Skeletal muscle cell (primary cell): ENCODE measurements at places on chromosomes 1 and 21.
A peak's percentile ranks its signal among the peaks of the same experiment; 100 is the strongest.

- DNase-seq = no peak
These were observed 20.5 kb downstream of the PLA2G4A start for GRCh38 chr1:186849271-186849671.

- DNase-seq = no peak
These were observed 17.5 kb upstream of the TACSTD2 start for GRCh38 chr1:58594546-58594945.

- no peak for DNase-seq
These were observed 13.5 kb downstream of the ESPN start for GRCh38 chr1:6438047-6438525.

DNA sequence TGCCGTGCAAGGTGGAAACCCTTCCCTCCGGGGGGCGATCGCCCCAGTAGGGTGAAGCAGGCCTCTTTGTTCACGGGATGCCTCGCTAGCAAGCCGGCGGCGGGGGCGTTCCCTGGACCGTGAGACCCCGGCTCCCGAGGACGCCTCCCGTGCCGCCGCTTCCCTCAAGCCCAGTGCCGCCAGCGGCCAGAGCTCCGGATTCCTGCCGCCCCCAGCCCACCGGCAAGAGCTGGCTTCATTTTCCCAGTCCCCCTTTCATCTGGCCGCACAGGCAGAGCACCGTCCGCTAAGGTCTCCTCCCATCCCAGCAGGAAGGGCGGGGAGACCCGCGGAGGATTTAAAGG, 16.3 kb downstream of the IER5 start:
- no peak for DNase-seq

DNA sequence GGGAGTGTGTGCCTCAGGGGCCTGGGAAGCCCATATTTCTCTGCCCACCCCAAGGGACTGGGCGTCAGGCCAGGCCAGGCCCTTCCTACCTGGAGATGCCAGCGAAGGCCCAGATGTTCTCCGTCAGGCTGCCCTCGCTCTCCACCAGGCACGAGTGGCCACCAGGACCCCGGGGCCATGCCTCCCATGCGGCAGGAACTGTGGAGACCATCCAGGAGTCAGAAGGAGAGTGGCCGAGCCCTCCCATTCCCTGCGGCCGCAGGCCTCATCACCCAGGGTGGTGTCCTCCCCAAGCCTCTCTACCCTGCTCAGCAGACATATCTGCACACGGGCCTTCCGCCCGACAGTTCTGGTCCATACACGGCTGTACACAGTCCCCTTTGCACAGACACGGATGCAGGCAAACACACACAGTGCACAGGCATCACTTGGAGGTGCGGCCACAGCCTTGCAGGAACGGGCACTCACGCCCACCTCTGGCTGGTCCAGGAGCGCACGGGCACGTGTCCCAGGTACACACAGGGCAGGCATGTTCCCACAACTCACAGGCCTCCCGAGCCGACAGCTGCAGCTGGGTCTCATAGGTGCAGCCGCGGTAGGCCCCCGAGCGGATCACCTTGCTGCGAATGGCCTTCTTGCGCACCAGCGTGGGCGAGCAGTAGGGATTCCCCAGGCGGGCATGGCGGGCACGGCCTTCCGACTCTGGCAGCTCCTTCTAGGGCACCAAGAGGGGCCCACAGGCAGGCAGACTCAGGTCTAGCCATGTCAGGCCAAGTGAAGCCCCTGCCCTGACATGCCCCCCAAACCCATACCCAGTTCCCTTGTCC, 5.9 kb upstream of the KIF17 start:
- DNase-seq = no peak

GRCh38 chr1:119953266-119953998, 57.1 kb upstream of the ADAM30 start:
- no peak for DNase-seq

DNA sequence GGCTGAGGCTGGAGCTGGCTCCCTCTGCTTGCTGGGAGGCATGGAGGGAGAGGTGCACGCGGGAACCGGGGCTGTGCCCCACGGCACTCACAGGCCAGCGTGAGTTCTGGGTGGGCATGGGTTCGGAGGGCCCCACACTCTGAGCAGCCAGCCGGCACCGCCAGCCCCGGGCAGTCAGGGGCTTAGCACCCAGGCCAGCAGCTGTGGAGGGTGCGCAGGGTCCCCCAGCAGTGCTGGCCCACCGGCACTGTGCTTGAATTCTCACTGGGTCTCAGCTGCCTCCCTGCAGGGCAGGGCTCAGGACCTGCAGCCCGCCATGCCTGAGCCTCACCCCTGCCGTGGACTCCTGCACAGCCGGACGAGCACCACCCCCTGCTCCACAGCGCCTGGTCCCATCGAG, 164.9 kb upstream of the PLD5 start:
- no peak for DNase-seq

GRCh38 chr1:193325771-193326170, 139.4 kb upstream of the B3GALT2 start:
- DNase-seq = no peak

GRCh38 chr1:93471911-93472310, 24.0 kb downstream of the FNBP1L start:
- DNase-seq = peak; percentile 56

DNA sequence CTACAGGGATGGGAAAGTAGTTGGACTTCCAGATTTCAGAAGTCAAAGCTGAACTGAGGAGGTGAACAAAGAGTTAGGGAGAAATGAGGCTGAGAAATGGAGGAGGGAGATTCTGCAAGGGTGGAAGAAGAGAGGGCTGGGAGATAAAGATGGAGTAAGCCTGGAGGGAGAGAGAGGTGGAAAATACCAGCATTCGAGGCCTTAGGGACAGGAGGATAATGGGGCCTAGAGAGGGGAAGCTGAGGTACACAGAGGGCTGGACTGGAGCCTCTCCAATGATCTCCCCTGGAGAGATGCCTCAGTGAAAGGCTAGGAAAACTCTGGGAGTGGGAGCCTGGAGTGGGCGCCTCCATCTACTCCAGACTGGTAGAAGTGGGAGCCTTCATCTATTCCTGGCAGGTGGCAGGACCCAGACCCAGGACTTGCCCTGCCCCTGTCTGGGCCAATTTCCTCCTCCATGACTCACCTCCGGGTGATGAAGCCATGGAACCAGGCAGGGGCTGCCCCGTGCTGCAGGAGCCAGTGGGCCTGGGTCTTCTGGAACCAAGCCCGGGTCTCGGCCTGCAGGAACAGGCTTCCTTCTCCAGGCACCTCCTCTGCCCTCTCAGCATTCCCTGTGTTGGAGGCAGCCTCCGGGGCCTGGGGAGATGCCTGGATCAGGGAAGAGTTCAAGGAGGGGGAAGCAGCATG, 1.9 kb downstream of the SH2D2A start:
- DNase-seq = no peak

DNA sequence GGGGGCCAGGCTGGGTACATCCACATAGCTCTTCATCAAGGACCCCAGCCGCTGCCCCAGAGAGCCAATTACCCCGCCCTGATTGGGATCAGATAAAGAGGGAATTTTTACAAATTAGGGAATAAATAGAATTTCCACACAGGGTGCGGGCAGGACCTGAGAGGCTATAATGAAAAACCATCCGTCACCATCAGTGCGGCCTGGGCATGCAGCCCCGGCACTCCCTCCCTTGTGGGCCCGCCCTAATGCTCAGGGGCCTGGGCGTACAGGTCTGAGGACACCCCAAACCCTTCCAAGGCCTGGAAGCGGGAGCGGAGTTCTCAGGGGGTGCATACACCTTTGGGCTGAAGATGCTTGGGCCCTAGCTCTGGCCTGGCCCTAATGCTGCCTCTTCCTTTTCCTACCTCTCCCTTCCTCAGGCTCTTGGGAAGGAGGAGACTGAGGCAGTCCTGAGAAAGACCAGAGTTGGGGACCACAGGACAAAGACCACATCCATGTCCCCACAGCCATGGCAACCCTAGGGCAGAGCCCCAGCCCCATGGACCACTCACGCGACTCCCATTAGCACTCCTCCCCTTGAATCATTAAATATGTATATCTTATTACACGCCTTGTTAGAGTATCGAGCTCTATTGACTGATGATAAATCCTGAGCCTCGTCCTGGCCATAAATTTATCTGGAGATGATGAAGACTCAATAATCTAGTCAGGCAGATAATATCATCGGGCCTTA, 16.3 kb downstream of the DMAP1 start:
- no peak for DNase-seq

DNA sequence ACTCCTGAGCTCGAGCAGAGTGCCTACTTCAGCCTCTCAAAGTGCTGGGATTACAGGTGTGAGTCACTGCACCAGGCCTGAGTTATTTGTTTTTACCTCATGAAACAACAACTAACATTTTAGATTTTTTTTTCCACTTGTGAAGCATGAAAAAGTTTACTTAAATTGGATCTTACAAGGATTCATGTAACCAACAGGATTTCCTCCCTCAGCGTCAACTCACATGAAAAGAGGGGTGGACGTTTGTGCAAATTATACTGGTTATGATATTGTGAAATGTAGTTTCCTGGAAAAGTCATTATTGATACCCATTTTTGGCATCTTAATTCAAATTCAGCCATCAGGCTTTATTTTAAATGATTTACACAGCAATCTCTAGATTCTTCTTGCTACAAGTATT, 6.5 kb downstream of the CNST start:
- no peak for DNase-seq

DNA sequence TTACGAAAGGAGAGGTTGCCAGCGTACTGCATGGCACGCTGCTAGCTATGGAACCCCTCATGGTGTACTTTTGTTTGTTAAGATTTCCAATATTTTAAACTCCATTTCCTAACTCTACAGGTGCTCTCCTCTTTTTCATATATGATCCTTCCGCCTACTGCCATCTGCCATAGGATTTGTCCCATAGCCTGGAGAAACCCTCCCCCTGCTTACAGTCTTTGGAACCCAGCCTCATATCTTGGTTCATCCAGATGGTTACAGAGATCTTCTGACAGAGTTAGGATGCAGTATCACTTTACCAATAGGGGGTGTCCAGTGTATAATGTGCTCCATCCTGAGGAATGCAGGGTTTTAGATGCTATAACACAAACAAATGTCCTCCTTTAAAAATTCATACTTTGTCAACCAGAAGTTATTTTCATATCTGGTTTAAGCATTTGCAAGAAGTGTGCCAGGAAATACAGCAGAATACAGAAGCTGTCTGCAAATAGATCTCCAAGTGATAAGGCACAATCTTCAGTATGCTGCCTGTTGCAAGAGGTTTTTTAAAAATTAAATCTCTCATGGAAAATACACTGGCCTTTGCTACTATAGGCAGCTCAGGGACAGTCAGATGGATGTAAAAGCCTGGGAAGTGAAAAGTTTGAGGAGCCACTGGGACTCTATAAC, 377.8 kb downstream of the KCNH1 start:
- no peak for DNase-seq

DNA sequence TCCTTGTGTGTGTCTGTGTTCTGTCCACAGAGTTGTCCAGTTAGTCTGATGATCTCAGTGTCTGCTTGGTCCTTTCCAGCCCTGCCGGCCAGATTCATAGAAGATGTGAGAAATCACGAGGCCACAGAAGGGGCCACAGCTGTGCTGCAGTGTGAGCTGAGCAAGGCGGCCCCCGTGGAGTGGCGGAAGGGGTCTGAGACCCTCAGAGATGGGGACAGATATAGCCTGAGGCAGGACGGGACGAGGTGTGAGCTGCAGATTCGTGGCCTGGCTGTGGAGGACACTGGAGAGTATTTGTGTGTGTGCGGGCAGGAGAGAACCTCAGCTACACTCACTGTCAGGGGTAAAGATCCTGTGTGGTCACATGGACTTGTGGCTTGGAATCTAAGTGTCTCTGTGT, 95.8 kb downstream of the OBSCN start:
- no peak for DNase-seq

DNA sequence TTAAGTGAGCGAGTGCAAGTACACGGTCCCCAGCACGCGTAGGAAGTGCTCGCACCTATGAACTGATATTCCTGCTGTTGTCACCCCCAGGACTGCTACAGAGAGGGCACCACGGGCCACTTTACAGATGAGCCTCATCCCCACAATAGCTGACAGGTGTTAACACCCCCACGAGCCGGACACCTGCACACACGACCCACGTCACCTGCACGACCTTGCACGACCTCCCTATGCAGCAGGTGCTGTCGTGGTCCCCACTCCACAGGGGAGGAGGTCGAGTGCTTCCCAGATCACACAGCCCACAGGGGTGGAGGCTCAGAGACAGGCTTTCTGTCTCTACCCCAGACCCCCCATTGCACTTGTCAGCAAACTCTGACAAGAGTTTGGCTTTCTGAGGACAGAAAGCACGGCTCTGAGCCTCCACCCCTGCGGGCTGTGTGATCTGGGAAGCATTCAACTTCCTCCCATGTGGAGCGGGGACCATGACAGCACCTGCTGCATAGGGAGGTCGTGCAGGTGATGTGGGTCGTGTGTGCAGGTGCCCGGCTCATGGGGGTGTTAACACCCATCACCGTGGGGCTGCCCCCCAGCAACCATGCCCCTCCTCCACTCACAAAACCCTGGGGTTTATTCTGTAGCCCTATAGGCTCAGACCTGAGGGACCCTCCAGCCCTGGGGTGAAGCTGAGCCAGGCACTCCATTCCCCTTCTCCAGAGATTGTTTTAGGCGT, 80.8 kb downstream of the MATN1 start:
- DNase-seq = no peak

- DNase-seq = no peak
These were observed at the start of gene DOP1B for GRCh38 chr21:36156815-36157670. DOP1B (plus strand) TSS chr21:36156824; CDS start chr21:36164734, 7,910 bp downstream.

GRCh38 chr1:162676087-162676486, 43.8 kb downstream of the DDR2 start:
- no peak for DNase-seq

DNA sequence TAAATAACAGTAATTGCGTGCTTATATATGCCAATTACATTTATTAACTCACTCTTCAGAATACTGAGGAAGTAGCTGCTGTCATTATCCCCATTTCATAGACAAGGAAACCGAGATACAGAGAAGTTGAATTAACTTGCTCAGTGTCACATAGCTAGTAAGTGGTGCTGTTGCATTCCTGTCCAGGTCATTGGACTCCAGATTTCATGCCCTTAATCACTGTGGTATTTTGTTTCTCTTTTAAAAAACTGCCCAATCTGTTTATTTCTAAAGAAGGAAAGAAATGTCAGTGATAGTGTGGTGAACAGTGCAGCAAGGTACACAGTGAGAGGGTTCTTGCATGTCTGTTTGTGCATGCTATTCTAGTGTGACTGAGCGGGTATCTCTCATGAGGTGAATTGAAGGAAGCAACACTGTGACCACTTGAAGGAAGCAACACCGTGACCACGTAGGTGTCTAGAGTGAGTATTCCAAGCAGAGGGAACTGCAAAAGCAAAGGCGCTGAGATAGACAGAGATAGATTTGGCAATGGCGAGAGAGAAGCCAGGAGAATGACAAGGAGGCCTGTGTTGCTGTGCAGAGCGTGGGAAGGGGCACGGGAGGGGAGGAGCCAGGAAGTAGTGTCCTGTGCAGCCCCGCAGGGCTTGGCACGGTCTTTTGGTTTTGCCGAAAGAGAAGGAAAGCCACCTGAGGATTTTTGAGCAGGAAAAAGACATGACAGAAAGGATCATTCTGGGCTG, 95.9 kb downstream of the CAMTA1 start:
- no peak for DNase-seq

DNA sequence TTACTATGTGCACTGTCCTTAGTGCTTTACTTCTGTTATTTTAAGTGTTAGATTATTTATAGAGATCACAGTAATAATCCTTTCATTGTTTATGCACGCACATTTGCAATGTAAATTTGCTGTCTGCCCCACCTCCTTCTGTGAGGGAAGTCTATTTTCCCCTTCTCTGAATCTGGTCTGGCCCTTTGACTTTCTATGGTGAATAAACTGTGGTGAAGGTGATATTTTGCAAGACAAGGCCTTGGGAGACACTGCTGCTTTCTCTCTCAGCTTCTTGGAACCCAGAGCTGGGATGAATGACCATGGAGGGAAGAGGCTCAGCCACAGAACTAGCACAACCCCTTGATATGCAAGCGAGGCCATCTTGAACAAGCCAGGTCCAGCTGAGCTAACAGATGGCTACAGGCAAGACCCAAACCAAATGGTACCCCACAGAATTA, 156.3 kb downstream of the ST6GALNAC3 start:
- DNase-seq = no peak
